ENCODE measurements at places on chromosomes 3 and 15.

DNA sequence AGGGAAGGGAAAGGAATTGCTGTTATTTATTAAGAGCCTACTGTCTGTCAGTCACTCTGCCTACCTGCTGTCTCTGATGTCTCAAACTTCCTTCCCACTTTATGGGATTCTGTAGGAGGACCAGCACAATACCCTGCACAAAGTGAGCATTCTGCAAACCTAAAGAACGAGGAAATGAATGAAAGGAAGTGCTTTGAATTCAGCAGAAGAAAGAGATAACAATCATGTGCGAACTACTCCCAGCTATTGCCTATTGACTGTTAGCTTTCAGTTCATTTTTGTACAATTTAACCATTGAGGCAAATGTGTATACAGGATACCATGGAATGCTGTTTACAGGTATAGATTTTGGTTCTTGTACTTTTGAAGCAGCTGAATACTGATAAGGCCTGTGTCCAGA, 66.8 kb downstream of the CMSS1 start:
- no peak for DNase-seq

DNA sequence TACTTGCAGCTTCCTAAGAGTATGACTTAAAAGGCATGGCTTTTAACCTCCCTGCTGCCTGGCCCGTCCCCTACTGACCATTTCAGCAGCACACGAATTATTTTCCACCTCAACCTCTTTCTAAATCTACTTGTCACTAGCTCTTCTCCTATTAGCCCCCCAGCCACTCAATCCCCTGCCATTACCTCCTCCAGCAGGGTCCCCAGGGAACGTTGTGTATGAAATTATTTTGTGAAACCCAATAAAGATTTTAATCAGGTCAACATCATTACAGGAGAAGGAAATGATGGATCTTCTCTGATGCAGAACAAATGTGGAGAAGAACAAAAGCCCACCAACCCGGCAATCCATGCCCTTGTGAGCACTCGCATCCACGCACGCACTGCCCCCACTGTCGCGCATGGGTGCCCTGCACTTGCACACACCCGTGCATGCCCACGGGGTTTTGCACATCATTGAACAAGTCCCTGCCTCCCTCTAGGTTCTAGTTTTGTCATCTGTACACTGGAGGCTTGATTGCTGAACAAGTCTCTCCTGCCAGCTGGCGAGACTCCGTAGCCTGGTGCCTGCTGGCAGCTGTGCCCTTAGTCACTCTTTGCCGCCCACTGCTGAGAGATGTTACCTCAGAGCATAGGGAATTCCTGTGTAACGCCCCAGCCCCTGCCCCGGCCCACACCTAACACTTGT, 51.6 kb downstream of the LINGO1 start:
- DNase-seq, result no peak

GRCh38 chr3:146640955-146641867, 36.1 kb upstream of the PLSCR5 start:
- DNase-seq, result peak; percentile 50

GRCh38 chr15:101193806-101194545, 57.9 kb downstream of the CHSY1 start:
- no peak for DNase-seq

GRCh38 chr15:74868059-74868458, 5.1 kb downstream of the SCAMP2 start:
- no peak for DNase-seq

DNA sequence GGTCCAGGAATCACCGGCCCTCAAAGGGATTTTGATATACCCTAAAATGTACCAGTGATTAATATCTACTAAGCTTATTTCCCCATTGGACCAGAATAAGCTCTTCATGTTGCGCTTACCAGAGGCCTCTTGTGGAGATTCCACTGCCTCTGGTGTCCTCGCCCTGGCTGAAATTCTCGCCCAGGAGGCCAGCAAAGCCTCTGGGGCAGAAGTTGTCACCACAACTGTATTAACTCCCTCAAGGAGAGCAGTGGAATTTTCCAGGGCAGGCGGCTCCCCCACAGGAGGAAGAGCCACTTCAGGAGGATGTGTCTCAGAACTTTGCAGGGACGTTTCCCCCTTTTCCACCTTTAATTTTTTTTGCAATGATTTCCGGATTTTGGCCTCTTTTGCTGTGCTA, 6.9 kb downstream of the DPPA4 start:
- no peak for DNase-seq

DNA sequence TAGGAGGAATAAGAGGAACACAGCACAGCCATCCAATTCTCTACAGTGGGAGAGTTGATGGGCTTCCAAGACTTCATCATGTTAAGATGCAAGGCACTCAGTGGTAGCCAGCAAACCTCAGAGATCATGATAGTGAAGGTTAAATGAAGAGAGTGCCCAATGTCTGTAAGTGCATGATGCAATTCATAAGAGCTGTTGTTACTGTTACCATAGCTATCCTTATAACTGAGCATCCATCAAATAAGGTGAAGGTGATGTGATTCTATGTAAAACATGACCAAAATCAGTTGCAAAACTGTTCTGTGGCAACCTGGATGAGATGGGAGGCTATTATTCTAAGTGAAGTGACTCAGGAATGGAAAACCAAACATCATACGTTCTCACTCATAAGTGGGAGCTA, 289.7 kb downstream of the MAGI1 start:
- DNase-seq, result no peak

GRCh38 chr3:126496894-126497850, 20.4 kb downstream of the UROC1 start:
- DNase-seq, result no peak

GRCh38 chr3:22746221-22746620, 456.9 kb upstream of the UBE2E2 start:
- no peak for DNase-seq

DNA sequence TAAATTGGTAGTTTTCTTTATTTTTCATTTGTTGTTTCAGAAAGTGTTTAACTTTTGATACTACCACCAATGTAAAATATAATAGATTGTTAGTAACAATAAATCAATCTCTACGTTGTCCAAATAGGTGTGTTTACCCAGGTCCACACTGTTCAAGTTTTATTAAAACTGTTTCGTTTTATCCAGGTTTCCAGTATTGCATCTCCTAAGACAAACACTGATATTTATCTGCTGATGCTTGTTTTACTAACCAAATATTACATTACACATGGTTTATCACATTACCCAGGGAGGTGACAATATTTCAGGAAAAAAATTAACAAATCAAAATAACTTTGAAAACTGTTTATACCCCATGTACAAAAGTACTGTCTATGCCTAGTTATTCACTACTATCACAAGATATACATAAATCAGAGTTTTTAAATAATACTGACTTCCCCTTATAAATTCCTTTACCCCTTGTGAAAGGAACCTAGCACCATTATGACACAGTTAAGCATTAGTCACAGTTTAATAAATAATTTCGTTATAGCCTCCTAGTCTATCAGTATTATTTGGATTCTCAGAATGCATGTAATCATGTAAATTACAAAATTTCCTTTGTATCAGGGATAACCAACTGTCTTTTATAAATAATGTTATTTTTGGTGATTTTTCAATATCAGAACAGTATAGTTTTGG, 205.3 kb downstream of the ZBTB20 start:
- no peak for DNase-seq

DNA sequence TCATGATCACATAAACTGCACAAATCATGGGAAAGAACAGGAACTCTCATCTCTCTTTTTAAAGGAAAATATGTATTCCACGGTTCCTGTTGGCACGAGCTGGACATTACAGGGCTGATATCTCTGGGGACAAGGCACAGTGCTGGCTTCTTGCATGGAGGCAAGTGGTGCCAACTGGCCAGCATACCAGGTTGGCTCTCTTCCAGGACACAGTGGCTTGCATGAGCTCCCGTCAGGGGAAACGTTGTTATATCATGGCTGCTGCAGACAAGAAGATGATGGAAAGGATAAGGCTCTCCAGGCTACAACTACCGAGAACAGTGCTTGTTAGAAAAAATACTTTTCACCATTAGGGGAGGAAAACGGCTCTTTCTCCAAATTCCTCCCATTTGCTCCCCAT, 283.9 kb downstream of the RORA start:
- no peak for DNase-seq

GRCh38 chr15:63856711-63857460, 23.1 kb upstream of the HERC1 start:
- no peak for DNase-seq

GRCh38 chr15:98443526-98443925, 204.8 kb upstream of the IGF1R start:
- DNase-seq, result no peak

GRCh38 chr15:98878172-98878571, 129.4 kb downstream of the PGPEP1L start:
- DNase-seq, result no peak

GRCh38 chr15:73712107-73712506, 27.9 kb downstream of the CD276 start:
- no peak for DNase-seq

DNA sequence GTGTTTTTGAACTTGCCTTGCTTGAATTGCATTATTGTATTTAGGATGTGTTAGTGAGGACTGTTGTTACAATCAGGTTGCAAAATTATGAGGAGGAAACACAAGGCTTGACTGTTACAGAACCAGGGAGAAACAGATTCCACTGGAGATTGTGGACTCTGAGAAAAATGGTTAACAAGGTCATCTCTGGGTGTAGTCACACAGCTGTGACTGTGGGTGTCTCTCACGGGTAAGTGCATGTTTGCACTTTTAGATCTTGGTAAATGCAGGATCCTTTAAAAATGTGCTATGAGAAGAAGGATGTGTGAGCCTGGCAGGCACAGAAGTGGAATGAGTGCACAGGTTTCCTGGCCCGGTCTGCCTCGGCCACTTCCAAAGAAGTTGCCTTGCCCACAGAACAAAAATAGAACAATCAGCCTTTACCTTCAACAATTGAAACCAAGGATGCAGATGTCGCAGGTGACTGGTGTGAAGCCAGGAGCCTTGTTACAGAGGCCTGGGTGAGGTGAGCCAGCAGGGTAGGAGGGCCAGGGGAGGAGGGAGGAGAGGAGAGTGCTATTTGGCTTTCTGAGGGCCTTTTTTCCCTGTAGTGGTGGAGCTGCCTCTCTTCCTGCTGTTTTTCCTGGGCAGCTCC, 68.0 kb downstream of the ABHD5 start:
- DNase-seq, result no peak

GRCh38 chr3:135076341-135076740, 281.3 kb downstream of the EPHB1 start:
- DNase-seq, result no peak

- no peak for DNase-seq
Observed at GRCh38 chr3:133135306-133135705, 97.1 kb downstream of the TMEM108 start.

- no peak for DNase-seq
Observed at GRCh38 chr3:80238606-80239005, 470.8 kb upstream of the ROBO1 start.

GRCh38 chr3:187213616-187214015, 16.3 kb downstream of the RTP1 start:
- no peak for DNase-seq

DNA sequence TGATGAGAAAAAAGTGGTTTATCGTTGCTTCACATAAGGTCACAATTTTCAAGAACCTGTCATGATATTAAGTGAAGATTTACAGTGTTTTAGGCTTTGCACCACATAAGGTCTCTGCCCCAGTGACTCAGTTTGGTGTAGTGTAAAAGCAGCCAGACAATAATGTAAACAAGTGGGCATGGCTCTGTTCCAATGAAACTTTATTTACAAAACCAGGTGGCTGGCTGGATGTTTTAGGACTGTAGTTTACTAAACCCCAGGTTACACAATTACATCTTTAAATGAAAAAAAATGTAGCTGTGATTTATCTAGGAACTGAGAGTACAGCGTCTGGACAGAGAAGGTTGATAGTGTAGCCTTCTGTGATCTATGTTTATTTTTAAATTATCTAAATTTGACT, 9.7 kb upstream of the FBXL22 start:
- DNase-seq, result no peak

DNA sequence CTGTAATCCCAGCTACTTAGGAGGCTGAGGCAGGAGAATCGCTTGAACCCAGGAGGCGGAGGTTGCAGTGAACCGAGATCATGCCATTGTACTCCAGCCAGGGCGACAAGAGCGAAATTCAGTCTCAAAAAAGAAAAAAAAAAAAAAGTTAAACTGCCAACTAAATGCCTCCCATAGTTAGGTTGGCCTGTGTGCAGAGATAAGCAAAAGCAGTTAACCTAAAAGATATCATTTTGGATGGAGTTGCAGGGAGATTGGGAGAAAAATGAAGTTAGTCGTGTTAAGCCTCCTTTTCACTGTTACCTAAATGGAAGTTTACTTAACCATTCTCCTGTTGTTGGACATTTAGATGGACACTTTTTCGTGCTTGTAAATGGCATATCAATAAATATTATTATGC, 11.4 kb upstream of the FETUB start:
- DNase-seq, result no peak

DNA sequence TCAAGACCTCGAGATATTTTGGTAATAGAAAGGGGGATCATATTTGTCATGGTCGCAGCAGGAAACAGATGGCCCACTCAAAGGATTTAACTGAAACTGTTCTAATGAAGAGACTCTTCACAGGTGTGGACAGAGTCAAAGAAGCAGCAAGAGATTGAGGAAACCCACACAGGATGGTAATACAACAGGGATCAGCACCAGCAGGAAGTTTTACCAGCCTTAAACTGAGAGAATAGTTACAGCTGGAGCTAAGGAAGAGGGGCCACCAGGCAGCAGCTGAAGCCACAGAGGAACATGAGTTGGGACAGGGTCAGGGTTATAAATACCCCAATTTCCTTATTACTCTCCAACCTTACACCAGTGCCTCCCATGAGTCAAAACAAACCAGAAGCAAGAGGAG, 131.8 kb upstream of the UBE2E2 start:
- DNase-seq, result no peak

- no peak for DNase-seq
Observed at GRCh38 chr3:3443482-3443881, 264.0 kb upstream of the CRBN start.

GRCh38 chr3:101303089-101303731, 17.2 kb downstream of the IMPG2 start:
- no peak for DNase-seq

GRCh38 chr3:82132210-82133069, 371.0 kb upstream of the GBE1 start:
- DNase-seq, result no peak

- DNase-seq, result no peak
Observed at GRCh38 chr15:98657721-98658120, 9.4 kb downstream of the IGF1R start.

DNA sequence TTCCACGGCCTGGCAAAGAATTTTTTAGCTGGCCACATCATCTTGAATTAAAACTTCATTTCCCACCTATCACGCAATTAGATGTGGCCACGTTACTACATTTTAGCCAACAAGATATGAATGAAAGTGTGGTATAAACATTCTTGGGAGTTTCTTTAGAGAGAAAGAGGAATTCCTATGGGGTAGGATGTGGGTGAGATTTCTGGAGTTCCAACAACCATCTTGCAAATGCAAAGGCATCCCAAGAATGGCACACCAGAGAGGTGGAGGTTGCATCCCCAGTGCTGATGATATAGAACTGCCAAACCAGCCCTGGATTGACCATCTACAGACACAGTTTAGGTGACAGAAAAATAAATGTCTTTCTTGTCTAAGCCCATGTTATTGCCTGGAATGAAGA, 66.3 kb upstream of the AKAP13 start:
- DNase-seq, result no peak

- DNase-seq, result peak; percentile 12
Observed at GRCh38 chr3:189914799-189915198, 205.9 kb downstream of the P3H2 start.

Measured in smooth muscle cell of the brain vasculature (primary cell).